ENCODE measurements at places on chromosomes 5 and 9.
A peak's percentile ranks its signal among the peaks of the same experiment; 100 is the strongest.

DNA sequence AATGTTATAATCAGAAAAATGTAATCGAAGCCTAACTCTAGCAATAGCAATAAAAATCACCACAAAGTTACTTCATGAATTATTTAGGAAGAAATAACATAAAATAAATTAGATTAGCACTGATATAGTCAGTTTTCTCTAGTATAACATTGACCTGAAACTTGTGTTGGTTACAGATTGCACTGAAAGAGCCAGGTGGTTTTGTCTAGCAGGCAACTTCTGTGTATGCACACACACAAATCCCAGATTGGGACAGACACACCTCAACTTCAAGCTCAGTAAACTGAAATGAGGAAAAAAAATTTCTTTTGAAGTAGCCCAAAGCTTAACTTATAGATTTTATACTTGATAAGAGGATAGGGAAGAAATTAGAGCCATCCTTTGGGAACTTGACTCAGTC is 129.3 kb downstream of the EFNA5 start:
- DNase-seq, result no peak

DNA sequence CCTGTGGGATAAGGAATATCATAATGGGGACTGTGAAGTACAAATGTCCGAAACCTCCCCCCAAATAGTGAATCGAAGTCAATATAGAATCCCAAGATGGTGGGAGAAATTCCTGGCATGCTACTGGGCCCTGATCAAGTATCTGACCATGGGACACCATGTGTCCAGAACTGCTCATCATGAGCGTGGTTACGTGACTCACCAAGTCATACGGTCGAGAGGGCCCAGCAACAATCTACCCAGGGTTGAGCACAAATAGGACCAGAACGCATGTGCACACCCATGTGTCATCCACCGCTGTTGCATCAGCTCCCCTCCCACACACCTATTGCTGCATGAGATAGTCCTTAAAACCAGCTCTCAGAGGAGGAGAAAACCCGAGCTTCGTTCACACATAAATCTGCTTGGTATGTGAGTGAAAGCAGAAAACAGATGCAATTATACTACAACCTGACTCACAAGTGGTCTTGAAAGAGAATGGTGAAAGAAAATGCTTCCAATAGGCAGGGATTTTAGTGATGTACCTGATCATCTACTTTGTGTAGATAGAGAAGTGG is 353.2 kb downstream of the CWC27 start:
- peak; percentile 98 for DNase-seq

DNA sequence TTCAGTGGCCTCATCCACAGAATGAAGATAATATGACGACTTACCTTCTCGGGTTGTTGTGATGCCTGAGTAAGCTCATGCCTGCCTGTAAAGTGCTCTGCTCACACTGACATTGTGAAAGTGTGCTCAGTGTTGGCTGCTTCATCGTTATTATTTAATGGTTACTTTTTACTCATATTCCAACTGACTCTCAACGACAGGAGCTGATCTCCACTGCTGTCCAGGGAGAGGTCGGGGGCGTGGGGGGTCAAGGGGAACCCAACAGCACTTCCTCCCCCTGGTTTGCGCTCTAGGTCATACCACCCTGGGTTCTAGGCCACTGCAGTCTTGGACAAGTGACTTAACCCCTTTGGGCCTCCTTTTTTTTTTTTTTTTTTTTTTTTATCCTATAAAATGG is 52.9 kb upstream of the ANGPTL2 start:
- DNase-seq, result no peak

DNA sequence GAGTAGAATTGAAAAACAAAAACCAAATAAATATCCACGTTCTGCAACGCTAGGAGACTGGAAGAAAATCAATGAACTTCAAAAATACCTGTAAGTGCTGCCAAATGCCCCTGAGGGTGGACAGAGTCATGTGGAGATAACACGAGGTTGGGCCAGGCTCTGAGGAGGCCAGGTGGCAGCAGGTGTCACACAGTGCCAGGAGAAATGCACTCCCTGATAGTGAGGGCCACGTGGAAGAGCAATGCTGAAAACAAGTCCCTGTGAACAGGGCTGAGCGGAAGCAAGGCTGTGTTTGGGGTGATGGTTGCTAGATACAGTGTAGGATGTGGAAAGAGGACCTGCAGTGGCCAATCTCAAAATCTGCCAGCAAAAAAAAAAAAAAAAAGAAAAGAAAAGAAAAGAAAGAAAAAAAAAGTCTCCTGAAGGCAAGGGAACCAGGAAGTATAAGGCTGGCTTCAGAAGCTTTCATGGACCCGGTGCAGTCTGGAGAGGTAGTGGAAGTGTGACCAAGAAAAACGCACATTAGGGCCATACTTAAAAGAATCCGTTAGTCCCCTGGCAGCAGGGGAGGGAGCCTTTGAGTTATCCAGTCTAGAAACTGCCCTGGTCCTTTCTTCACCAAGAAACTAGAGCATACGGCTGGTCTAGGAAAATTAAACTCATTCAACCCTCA is 16.8 kb downstream of the C1QTNF3 start:
- no peak for DNase-seq

DNA sequence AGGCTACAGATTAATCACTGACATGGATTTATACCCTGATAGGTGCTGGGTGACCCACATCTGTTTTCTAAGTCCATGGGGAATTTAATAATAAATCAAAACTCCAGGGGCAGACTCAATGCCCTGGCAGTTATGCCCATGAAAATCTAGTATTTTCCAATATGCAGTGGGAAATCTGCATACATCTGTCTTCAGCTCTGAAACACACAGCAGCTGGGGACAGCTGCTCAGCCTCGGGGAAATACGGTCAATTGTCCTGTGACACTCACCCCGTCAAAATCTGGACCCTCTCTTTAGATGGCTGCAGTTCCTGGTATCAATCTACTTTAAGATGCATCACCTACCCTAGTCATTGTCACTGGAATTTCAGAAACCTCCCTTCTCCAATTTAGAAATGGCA is 12.7 kb upstream of the C1QTNF3 start:
- DNase-seq, result no peak

DNA sequence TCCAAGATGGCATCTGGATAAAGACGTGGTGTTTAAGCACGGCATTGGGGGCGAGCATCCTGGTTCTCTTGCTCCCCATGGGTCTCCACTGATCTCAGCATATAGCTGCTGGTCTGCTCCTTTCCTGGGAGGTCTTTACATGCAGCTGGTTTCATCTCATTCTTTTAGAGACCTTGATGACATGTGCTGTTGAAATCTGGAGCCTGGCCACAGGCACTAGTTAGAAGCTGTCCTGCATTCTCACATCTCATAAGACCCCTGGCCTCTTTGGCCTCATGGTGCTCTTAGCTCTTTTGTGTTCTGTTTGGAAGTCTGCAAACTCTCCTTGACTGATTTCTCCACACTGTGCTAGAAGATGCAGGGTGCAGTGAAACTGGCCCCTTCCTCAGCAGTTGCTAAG is 113.0 kb downstream of the SMARCA2 start:
- DNase-seq, result no peak

DNA sequence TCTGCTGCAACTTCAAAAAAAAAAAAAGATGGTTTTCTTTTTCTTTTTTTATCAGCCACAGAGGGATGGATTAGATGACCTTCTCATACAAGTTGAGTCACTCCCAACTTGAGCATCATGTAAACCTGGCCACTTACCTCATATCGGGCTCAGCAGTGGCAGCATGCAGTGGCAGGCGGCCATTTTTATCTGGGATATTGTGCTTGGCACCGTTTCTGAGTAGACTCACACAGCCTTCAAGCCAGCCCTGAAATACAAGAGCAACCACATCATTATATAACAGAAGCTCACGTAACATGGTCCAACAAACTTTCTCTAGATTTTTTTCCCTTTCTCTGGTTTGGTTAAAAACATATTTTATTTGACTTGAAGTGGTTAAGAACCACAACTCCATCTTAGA is 62.6 kb downstream of the ANKRD55 start:
- no peak for DNase-seq

Measured in skeletal muscle cell (primary cell).